Stimulated activated CD4-positive, alpha-beta T cell treated with anti-CD3 and anti-CD28 coated beads, Interleukin-15, amount 100 ng/mL, for 1 hour (primary cell): ENCODE measurements at places on chromosomes 1 and 21.

- no peak for DNase-seq
Observed at GRCh38 chr1:239778208-239778813, 313.4 kb upstream of the FMN2 start.

DNA sequence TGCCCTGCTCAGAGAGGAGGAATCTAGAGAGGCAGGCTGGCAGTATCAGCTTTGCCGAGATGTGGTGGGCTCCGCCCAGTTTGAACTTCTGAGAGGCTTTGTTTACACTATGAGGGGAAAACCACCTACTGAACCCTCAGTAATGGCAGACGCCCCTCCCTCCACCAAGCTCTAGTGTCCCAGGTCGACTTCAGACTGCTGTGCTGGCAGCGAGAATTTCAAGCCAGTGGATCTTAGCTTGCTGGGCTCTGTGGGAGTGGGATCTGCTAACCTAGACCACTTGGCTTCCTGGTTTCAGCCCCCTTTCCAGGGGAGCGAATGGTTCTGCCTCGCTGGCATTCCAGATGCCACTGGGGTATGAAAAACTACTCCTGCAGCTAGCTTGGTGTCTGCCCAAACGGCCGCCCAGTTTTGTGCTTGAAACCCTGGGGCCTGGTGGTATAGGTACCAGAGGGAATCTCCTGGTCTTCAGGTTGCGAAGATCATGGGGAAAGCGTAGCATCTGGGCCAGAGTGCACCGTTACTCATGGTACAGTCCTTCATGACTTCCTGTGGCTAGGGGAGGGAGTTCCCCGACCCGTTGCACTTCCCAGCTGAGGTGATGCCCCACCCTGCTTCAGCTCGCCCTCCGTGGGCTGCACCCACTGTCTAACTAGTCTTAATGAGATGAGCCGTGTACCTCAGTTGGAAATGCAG lies 43.6 kb downstream of the C21orf91 start:
- peak; percentile 34 for DNase-seq

DNA sequence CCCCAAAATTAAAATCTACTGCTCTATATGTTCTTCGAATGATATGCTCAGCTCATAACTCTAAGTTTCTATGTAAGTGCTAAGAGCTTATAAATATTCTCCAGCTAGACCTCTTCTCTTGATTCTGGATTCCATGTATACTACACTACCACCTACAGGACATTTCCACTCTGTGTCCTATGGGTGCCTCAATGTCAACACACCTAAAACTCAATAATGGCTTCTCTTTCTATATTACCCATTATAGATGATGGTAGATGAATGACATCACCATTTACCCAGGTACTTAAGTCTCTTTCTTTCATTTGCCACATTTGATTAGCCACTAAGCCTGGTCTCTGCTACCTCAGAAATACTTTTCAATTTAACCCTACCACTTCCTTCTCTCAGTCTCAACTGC lies 41.3 kb downstream of the TBX19 start:
- no peak for DNase-seq

- no peak for DNase-seq
Observed at GRCh38 chr1:109371341-109371739, 26.4 kb downstream of the SORT1 start.

DNA sequence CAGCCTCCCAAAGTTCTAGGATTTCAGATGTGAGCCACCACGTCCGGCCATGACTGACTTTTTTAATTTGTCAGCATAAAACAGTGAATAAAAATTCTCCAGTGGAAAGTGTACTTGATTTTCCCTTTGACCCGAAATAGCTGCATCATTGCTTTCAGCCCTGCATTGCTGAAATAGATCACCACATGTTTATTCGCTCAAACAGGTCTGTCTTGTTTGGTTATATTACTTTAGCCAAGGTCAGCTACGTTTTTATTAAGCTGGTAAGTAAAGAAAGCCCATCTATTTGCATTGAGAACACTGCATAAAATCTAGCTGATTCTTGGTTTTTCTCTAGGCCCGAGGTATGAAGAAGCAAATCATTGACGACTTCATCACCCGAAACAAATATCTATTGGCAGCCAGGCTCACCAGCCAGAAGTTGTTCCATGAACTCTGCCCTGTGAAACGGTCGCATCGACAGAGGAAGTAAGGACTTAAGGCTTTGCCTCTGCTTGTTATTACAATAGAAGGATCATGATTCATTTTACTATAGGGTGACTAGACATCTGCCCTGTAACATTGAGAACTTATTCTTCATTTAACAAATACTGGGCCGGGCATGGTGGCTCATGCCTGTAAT lies 25.6 kb downstream of the AGMAT start:
- DNase-seq = no peak

DNA sequence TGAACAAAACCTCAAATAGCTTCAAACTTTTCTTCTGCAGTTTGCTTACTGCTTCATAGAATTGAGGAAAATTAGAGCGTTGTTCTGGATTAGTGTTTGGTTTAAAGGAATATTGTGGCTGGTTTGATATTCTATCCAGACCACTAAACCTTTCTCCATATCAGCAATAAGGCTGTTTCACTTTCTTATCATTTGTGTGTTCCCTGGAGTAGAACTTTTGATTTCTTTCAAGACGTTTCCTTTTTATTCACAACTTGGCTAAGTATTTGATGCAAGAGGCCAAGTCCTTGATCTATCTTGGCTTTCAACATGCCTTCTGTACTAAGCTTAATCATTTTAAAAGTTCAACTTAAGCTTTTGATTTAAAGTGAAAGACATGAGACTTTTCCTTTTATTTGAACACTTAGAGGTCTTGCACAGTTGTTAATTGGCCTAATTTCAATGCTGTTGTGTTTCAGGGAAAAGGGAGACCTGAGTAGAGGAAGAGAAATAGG lies 359.1 kb downstream of the S1PR1 start:
- no peak for DNase-seq

DNA sequence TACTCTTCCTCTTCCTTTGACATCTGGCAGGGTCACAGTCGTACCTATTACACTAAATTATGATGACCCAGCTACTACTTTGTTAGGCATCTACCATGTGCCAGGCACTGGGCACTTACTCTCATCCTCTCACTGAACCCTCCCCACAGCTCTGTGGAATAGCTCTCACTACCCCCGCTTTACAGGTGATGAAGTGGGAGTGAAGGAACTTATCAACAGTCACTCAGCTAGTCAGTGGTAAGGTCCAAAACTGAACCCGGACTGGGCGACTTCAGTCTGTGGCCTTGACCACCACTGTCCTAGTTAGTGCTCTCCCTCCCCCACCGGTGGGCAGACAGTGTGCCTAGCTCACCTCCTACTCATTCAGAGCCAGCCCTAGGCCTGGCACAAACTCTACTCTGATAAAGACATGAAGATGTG lies 12.3 kb downstream of the ADGRB2 start:
- no peak for DNase-seq

GRCh38 chr1:8510041-8510823 lies 192.3 kb downstream of the SLC45A1 start:
- no peak for DNase-seq

DNA sequence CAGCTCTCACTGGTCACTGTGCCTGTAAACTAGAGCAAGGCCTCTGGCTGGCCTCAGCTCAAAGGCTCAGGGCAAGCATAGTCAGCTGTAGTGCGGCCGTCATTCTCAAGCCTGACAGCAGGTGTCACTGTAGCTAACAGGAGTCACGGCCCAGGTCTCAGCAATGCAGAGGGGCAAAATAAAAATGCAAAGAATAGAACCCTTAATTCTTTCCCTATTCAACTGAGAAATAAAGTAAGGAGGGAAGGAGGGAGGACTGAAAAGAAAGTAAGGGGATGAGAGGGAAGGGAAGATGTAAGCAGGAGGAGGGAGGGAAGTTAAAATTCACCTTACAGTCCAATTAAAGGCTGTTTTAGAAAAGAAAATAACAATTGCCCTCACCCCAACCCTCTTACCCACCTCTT lies 106.1 kb downstream of the KIAA0319L start:
- peak; percentile 71 for DNase-seq

GRCh38 chr1:2382621-2383361 lies 8.6 kb downstream of the MORN1 start:
- no peak for DNase-seq

- DNase-seq = no peak
Observed at GRCh38 chr1:159779403-159779851, 1.3 kb upstream of the DUSP23 start.

GRCh38 chr1:62796221-62796620 lies 12.3 kb downstream of the ATG4C start:
- no peak for DNase-seq

GRCh38 chr1:114181356-114181755 lies 27.7 kb upstream of the SYT6 start:
- DNase-seq = no peak

- DNase-seq = no peak
Observed at GRCh38 chr1:201925301-201925567, 21.1 kb downstream of the LMOD1 start.

GRCh38 chr1:54395281-54395934 lies 10.8 kb downstream of the SSBP3 start:
- no peak for DNase-seq

- DNase-seq = no peak
Observed at GRCh38 chr21:33901412-33902288, 14.0 kb downstream of the ATP5PO start.

DNA sequence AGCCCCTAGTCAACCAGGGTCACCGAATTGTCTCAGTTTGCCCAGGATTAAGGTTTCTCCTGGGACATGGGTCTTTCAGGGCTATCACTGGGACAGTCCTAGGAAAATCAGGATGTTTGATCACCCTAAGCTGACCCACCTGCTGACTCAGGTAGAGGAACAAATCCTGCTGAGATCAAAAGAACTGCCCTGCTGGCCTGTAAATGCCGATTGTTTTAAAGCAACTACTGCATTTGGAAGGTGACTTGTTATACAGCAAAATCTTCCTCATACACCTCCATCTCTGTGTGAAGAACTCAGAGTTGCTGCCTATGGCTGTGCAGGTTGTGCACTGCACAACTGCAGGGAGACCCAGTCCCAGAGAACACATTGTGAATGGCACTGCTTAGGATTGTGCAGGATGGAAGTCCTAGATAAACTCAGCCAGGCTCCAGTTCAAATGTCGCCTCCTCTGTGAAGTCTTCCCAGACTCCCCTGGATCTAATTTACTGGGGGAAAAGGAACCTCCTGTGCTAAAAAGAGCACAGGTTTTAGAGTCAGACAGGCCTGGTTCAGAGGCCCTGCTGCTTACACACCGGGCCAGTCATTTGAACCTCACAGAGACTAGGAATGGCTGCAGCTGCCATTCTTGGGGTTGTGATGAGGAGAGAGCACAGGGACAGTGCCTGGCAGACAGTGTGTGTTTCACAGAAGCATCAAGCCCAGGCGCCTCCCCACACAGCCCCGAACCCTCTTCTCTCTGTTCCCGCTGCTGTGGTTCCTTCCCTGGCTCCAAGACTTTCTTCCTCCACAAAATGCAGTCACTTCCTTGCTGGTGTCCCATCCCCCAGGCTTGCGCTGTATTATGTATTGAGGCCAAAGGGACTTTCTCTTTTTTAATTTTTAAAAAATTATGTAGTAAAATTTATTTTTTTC lies 23.2 kb upstream of the LRP8 start:
- DNase-seq = no peak

DNA sequence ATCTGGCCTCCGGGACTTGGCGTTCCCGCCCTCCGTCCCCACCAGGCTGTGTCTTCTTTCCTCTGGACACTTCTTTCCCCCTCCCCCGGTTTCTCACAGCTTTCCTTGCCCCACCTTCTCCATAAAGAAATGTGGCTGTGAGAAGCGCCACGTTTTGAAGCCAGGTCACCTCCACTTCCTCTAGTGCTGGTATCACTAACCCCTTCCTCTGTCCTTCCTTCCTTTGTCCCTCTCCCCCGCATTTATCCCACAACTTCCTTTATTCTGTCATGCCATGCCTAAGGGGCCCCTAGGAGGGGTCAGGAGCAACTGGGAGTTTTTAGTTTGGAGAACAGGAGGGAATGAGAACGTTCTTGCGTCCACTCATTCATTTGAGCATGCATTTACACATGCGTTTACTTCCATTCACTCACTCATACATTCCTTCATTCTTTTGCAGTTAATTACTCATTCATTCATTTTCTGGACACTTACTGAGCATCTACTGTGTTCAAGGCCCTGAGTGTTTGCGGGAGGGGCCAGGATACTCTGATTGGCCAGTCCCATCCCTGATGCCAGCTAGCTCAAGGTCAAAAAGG lies 5.0 kb upstream of the ACOT11 start:
- DNase-seq = no peak

DNA sequence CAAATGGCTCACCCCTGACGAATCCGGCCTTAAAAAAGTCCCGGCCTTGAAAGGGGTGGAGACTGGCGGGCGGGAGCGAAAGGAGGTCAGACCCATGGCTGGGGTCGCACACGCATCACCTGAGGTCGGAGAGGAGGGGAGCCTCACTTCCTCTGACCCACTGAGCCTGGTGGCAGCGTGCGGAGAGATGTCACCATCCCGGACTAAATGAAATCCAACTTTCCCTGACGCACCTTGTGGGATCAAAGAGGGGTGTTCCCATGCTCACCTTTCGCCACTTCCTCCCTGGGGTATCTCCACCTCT lies 709 bp upstream of the SLC41A1 start:
- DNase-seq = no peak

GRCh38 chr1:195763907-195764374 lies 844.3 kb downstream of the KCNT2 start:
- no peak for DNase-seq

DNA sequence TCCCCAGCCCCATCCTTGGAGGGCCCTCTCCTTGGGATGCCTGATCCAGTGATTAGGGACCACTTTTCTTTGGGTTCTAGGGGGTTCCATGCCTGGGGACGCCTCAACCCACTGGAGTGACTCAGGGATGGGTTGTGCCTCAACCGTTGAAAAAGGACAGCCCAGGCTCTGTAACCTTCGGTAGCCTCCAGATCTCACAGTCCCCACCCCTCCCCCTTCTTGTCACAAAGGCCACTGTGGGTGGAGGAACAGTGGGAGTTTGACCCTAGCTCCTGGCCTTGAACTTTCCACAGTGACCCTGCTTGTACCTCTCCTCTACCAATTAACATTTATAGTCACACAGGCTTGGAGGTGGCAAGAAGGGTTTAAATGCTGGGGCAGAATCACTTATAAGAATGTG lies 2.6 kb upstream of the RORC start:
- DNase-seq = no peak

DNA sequence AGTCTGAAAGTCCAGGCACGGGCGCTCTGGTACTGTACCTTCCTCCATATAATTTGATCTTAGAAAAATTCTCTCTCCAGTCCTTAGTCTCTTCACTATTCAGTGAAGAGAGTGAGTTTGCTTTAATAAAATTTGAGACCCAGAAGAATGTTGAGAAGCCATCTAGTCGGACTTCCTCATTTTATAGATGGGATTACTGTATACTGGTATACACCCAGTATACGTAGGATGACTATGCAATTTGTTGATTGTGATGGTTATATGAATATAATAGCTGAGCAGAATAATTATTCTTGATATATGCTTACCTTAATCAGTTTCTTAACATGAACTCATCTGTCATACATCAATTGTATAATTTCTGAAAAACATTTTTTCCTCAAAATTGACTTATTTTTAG lies 328.0 kb upstream of the B3GALT2 start:
- no peak for DNase-seq

GRCh38 chr21:44834951-44835646 lies 17.2 kb upstream of the SUMO3 start:
- no peak for DNase-seq

DNA sequence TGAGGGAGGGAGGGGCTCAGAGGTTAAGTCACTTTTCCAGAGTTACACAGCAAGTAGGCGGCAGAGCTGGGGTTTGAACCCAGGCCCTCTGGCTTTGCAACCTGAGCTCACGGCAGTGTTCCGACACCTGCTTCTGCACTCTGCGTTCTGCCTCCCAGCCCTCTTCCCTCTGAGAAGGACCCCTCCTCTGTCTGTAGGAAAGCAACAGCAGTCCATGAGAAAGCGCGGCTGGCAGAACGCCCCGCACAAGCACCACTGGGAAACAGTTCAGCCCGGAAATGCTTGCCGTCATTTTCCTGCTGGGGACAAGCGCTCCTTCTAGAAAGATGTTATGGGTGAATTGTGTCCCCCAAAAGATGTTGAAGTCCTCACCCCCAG lies 241.1 kb downstream of the NPHP4 start:
- DNase-seq = no peak
